Hindlimb muscle (tissue), 1 donor: ENCODE measurements at places on chromosomes 6 and 20.
A peak's percentile ranks its signal among the peaks of the same experiment; 100 is the strongest.

DNA sequence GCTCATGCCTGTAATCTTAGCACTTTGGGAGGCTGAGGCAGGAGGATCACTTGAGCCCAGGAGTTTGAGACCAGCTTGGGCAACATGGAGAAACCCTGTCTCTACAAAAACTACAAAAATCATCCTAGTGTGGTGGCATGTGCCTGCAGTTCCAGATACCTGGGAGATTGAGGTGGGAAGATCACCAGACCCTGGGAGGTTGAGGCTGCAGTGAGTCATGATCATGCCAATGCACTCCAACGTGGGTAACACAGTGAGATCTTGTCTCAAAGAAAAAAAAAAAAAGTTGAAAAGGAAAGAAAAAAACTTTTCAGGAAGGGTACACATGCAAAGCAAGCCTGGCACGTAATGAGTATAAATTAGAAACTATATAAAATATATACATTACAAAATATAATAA, 65.8 kb upstream of the FBXO30 start:
- no peak for DNase-seq

GRCh38 chr6:116218172-116218633, 35.7 kb downstream of the TSPYL4 start:
- no peak for DNase-seq

DNA sequence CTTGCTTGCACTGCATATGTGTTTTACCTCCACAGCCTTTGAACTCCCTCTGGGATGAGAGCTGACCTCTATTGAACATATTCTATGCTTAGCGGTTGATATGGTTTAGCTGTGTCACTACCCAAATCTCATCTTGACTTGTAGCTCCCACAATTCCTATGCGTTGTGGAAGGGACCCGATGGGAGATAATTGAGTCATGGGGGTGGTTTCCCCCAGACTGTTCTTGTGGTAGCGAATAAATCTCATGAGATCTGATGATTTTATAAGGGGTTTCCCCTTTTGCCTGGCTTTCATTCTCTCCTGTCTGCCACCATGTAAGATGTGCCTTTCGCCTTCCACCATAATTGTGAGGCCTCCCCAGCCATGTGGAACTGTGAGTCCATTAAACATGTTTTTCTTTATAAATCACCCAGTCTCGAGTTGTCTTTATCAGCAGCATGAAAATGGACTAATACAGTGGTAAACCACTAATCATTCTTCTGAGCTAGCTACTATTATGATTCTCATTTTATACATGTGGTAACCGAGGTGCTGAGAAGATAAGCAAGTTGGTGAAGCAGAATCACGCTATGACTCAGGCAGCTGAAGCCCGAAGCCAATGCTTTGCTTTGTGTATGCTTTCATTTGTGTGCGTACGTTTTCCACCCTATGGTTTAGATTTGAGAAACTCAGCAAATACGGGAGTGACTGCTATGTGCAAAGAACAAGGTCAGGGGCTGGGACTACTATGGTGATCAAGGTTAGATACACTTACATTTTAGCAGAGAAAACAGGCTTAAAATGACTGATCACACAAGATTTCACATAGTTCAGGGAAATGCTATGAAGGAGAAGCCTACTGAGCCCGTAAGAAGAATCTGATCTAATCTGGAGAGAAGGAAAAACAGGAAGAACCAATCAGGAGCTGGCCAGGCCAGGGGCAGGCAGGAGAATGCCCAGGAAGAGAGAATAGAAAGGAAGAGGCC, 363.5 kb downstream of the ESR1 start:
- DNase-seq = no peak

DNA sequence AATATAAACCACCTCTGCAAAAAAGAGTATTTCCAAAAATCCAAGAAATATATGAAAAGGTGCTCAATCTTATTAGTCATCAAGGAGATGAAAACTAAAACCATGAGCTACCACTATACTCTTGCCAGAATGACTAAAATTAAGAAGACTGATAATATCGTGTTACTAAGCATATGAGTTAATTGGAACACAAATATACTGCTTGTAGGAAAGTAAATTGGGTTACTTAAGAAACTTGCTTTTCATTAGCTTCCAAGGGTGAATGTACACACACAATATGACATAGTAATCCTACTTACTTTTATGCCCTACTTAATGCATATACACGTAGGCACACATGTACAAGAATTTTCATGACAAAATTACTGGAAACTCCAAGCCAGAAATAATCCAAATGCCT, 3.4 kb downstream of the THEMIS start:
- no peak for DNase-seq

GRCh38 chr20:57514273-57514751, 10.6 kb downstream of the CTCFL start:
- peak; percentile 74 for DNase-seq

DNA sequence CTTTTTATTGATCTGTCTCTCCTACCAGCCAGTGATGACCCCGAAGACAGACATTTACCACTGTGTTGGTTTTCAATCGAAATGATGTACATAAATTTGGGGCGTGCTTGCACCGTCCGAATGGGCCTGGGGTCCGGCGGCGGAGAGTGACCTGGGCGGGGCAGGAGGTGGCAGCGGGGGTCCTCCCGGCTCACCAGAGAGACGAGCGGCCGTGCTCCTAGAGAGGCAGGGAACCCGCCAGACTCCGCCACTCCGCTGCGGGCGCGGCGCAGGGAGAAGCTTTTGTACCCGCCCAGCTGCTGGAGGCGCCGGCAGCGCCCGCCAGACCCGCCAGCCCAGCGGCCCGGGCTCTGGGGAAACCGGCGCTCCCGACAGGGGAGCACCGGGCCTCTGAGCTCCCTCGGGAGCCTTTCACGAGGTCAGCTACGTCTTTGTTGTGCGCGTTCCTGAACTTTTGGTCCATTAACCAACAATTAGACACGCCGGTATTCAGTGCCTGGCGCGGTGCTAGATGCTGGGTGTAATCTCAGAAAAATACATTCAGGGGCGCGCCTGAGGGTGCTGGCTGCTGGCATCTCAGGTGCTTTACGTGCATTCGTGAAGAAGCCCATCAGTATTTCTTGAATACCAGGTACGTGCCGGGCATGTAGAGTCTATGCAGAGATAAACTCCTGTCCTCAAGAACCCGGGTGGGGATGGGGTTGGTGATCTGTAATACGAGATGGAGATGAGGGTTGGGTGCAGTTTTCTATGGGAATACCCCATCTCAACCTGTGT, at the start of gene PGBD1:
Gene PGBD1, plus strand, starts transcription at position 285 of the 777 bp plus-strand sequence. CDS start 2,242 bp downstream, outside the sequence.
- DNase-seq = peak; percentile 43

GRCh38 chr6:128259730-128260685, 260.4 kb downstream of the PTPRK start:
- no peak for DNase-seq

- DNase-seq = peak; percentile 22
Observed at GRCh38 chr6:37433657-37434271, 743 bp downstream of the CMTR1 start.

DNA sequence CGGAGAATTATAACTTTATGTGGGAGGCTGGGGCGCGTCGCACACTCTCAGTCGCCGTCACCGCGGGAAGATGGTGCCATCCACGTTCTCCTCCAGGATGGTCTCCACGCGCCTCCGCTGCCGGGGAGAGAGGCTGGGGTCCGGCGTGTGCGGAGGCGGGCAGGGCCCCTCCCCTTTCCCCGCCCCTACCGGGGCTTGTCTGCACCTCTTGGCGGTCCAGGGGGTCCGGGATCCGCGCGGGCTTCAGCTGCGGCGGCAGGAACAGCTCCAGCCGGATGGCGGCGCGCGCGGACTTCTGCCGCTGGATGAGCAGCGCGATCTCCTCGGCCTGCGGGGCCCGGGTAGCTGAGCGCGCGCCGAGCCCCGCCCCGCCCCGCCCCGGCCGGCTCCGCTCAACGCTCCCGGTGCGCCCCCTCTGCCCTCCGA, 807 bp downstream of the LKAAEAR1 start:
- DNase-seq = peak; percentile 81

- peak; percentile 76 for DNase-seq
Observed at GRCh38 chr6:44172731-44173500, 14.3 kb downstream of the CAPN11 start.

GRCh38 chr20:52590100-52590499, 382.1 kb upstream of the TSHZ2 start:
- DNase-seq = no peak

GRCh38 chr6:99490608-99491007, 24.6 kb downstream of the USP45 start:
- no peak for DNase-seq

- DNase-seq = no peak
Observed at GRCh38 chr20:40967700-40968099, 60.9 kb upstream of the TOP1 start.

DNA sequence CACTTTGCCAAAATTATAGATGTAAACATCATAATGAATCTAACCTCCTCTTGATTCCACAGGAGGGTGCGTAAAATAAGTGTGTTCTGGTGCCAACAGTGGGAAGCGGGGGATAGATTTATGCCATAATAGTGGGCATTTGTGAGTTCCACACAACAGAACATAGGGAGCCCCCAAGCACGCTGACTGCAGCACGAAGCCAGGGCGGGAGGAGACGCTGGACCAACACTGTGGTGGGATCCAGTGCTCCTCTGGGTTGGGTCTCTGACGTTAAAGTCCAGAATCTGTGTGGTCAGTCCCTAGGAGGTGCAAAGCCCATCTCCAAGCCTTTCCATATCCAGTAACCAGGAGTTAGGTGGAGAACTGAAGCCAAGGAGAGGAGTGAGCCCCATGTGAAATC, 1.8 kb upstream of the TTLL2 start:
- no peak for DNase-seq

DNA sequence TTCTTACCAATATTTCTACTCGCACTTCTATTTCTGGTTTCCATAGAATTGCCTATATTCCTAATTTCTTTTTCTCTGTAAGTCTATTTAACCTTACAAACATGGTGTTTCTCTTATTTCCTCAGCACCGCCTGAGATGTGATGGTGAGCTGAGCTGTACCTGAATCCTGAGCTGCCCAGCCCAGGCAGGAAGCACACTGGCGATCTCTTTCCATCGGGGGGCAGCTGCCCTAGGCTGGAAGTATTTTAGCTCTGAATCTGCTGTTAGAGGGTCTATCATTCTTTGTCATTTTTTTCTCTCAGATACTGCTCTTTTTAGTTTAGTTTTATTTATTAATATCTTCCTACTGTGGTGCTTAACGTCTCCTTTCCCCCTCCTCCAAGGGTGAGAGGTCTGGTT, 173.4 kb upstream of the SLC35B3 start:
- no peak for DNase-seq

DNA sequence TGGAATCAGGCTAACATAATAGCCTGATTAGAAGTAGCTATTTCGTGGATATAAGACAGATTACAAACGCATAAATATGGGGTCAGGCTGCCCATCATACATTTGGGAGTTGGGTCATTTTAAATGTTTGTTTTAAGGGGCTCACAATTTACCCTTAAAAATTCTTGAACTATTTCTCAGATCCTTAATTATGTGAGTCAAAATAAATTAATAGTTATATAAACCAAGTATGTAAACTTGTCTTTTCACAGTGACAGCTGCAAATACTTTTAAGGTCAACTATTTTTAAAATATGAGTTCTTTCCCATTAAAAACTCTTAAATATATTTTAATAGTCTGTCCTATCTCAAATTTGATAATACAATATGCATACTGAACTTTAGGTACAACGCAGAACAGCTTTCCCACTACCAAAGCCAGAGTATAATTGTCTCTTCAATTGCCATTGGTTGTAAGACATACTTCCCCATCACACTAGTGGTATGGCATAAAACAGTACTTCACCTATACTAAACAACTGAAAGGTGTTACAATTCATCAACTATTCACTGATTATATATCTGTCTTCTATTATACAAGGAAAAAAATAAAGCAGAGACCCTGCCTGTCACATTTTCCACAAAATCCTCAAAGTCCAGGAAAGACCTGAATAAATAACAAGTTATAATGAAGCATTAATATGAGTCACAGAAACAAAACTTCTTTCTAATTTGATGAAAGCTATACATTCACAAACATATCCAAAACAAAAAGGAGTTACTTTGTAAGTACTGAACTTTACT, 80.8 kb upstream of the COL21A1 start:
- DNase-seq = no peak

GRCh38 chr20:49948809-49949507, 12.8 kb downstream of the RNF114 start:
- DNase-seq = no peak

- DNase-seq = no peak
Observed at GRCh38 chr20:45427236-45428149, 11.6 kb downstream of the PIGT start.

DNA sequence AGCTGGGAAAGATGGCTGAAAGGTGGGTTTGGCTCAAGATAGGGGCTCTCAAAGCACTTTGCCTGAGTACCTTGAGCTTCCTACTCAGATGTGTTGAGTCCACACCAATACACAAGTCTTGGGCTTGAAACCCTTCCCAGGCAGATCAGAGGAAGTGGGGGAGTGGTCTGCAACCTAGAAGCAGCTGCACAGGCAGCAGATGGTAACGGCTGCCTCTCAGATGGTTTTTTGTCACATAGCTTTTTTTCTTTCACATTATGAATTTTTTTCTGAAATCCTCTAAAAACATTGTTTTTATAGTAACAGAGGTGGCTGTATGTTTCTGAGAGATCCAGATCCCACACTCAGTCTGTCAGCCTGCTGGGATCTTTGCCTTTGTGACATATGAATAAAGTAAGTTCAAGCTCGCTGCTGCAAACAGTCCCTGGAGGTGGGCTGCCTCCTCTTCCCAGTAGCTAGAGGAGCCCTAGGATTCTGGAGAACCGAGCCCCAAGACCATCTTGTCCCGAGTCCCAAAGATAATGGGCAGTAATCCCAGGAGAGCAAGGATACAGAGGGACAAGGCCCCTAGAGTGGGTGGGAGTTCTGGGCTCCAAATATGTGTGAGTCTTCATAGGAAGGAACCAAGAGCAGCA, 97.1 kb upstream of the TOP1 start:
- no peak for DNase-seq

DNA sequence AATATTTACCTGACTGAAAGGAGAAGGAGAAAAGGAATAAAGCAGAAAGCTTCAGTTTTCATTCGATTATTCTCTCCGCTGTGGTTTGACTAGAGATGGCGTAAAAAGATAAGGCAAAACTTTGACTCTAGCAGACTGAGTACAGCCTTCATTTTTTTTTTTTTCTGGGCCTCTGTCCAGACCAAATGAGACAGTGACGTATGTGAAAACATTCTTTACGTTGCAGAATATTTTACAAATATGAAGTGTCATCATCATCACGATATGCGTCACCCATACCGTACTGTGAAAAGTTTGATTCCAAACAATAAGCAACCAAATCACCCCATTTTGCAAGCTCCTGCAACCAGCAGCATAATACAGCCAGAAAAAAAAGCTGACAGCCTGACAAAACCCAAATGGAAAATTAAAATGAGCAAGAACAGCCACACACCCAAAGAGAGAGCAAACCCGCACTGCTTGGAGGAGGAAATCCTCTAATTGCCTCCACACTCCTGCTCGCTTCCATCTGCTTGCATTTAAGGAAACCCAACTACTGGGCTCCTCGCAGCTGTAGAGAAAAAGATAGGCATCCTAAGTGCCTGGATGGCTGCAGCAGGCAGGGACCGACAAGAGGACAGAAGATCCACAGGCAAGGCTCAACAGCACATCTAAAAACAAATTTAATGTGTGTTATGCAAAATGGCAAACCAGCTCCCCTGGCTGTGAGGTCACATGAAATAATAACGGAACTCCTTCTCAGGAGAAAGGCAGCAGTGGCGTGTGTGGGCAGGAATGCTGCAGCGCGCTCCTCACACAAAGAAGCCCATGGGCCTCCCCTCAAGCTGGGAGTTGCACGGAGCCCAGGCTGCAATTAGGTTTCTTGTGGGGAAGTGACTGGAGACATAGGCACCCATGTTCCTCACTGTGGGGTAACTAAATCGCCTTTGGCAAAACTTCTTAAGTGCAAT, 113.1 kb downstream of the FYN start:
- peak; percentile 58 for DNase-seq

GRCh38 chr6:79864421-79864820, 82.9 kb downstream of the ELOVL4 start:
- DNase-seq = no peak
